Left lung (tissue), 14 donors: ENCODE measurements at places on chromosomes 12 and 14. TPM values are rescaled to one million over a fixed set of nuclear protein-coding genes. Genes with fewer than 3 reads are reported as not detected.

DNA sequence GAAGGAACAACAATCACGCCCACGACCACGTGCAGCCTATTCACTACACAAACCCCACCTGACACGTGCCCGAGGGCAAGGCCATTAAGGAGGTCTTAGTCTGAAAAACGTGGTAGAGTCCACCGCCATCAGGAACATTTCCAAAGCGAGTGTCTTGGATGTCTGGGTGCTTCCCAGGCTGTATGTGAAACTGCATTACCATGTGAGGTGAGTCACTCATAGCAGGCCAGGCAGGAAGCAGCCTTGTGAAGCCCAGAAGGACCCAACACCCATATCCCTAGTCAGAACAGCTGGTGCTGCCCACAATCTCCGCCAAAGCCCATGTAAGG lies 3.3 kb upstream of the KRT79 start:
- no peaks in the 10 kb centered on the region for H3K4me1 ChIP-seq
- H3K4me3 ChIP-seq: no peak overlapping the region
- no peaks in the 10 kb centered on the region for H3K36me3 ChIP-seq
- H3K27ac ChIP-seq: no peak overlapping the region

- no peak for DNase-seq
- H3K27me3 ChIP-seq: no peaks in the 10 kb centered on the region
- no peak overlapping the region for H3K27ac ChIP-seq
- no peaks in the 10 kb centered on the region for H3K4me1 ChIP-seq
- H3K4me3 ChIP-seq: no peak overlapping the region
- H3K36me3 ChIP-seq: no peaks in the 10 kb centered on the region
Measured at GRCh38 chr14:61290701-61291100, 9.6 kb upstream of the TMEM30B start.

- H3K4me1 ChIP-seq: no peaks in the 10 kb centered on the region
- H3K27me3 ChIP-seq: peaks cover 13% of the 10 kb centered on the region
- no peaks in the 10 kb centered on the region for H3K36me3 ChIP-seq
- no peak overlapping the region for H3K27ac ChIP-seq
- no peak for DNase-seq
- H3K4me3 ChIP-seq: no peak overlapping the region
Measured at GRCh38 chr12:2169940-2170339, 117.2 kb downstream of the CACNA1C start.

The OAS2 gene
- total RNA-seq: 24.0 TPM
